ENCODE measurements at places on chromosomes 4 and X.

GRCh38 chrX:71253253-71254091, 468 bp downstream of the ZMYM3 start:
- DNase-seq = no peak

- DNase-seq = no peak
Observed at GRCh38 chr4:23818097-23818885, 71.6 kb downstream of the PPARGC1A start.

DNA sequence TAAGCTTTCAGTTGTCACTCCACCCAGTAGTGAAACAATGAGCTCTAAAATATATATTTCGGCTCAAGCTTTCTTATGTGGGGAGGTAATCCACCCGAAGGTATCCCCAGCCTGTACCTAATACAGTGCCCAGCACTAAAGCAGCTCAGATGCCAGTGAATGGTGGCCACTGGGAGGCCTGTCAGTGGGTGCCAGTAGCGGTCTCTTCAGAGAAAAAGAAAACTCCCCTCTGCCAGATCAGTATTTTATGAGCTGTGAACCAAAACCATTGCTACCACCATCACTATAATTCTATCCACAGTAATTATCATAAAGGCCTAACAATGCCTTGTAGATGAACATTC, 835 bp upstream of the NFKB1 start:
- DNase-seq = no peak

DNA sequence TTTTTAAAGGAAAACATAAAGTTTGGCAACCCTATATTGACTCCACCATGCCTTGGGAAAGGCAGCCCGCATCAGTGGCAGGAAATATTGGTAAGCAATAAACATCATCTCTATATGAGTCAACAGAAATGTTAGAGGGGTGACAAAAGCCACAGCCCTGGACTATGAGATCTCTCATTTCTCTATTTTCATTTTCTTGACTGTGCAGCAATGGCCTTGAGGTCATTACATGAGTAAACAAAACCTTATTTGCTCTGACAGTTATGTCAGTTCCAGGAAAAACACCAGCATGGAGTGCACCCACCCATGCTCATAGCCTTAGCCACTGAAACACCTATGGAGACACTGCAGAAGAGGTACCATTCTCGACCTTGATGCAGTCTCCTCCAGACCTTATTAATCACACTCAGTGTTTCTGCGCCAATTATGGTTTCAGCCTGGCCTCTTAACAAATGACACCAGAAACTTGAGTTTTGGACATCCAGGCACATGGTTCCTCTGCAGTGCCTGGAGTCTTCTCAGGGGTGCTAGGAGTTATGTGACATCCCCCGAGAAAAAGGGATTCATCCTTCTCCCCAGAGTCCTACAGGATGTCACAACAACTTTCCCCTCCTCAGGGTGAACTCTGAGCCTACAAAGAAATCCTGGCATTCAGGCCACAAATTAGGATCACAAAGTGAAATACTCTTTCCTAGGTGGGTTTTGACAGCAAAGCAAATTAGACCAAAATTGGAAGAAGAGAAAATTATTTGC, 16.0 kb upstream of the HPGD start:
- DNase-seq = no peak

DNA sequence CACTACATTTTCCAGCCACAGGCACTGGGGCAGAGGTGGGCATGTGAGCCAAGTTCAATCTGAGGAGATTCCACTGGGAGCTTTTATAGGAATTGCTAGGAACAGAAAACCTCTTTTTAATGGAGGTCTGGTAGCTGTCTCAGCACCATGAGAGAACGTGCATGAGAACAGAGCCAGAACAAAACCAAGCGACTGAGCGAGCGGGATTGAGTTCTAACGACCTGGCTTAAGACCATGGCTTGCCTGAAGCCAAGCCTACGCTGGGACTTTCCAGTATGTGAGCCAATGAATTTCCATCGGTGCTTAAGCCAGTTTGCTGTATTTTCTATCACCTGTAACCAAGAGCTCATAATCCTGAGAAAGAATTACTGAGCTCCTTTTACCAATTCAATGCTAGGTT, 183.7 kb downstream of the NR3C2 start:
- DNase-seq = no peak

DNA sequence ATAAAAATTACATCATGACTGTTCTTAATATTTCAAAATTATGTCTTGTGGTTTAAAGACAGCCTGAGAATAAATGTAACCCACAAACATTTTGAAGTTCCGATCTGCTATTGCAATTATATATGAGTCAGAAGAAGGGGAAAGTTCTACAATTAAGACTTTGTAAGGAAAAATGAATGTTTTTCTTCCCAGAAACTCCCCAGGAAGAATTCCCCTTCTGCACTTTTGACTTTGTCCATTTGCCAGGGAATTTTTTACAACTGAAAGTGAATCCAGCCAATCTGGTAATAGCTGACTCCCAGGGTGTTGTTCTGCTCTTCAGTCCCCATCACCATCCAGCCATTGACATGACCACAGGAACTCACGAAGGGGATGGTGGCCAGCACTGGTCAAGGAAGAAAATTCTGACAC, 61.6 kb upstream of the NOCT start:
- no peak for DNase-seq

All from right renal cortex interstitium (tissue), 3 donors.